Activated effector memory CD4-positive, alpha-beta T cell treated with Interleukin-2 at 50 U/mL for 16 hours (primary cell): ENCODE measurements at places on chromosomes 1 and 21.

- DNase-seq, result no peak
These were observed 165.7 kb upstream of the IRF2BP2 start for GRCh38 chr1:234775477-234776246.

DNA sequence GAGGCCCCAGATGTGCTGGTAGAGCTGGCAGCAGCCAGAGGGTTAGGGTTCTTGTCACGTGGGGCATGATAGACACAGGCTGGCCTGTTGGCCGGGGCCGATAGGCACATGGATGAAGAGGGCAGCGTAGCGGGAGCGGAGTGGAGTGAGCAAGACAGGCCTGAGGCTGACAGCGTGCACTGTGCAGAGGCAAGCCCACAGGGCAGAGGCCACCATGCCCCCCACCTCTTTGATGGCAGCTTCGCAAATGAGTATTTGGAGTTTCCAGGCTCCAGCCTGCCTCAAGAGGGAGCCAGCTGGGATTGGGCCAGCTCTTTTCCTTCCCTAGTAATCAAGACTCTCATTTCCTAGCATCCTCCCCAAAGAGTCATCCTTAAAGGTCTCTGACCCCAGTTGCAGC lies 43.5 kb downstream of the TMCC2 start:
- DNase-seq, result no peak

DNA sequence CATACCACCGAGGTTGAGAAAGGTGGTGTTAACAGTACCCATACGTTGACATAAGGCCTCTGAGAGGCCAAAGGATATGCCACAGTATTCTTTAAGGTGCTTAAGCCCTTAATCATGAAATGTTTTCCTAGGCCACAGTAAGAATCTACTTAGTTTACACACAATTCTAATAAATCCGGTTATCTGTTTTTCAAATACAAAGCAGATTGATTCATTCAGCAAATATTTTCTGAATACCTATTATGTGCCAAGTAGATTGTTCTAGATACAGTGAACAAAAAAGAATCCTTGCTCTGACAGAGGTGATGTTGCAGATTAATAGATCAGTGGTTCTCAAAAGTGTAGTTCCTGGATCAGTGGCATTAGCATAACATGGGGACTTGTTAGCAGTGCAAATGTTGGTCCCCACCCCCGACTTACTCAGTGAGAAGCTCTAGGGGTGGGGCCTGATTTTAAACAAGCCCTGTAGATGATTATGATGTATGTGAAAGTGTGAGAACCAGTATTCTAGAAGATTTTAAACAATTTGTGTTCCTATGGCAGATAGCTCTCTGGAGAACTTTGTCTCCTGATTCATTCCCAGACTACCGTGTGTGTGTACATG lies 61.6 kb downstream of the NFIA start:
- no peak for DNase-seq

- no peak for DNase-seq
These were observed 503.9 kb upstream of the USP24 start for GRCh38 chr1:55718758-55719671.

- peak; percentile 2 for DNase-seq
These were observed 93.5 kb upstream of the ACTL8 start for GRCh38 chr1:17661546-17662157.

- peak; percentile 18 for DNase-seq
These were observed 72.0 kb upstream of the KCNA3 start for GRCh38 chr1:110746644-110747259.

GRCh38 chr1:30815556-30815955 lies 58.0 kb upstream of the LAPTM5 start:
- no peak for DNase-seq

DNA sequence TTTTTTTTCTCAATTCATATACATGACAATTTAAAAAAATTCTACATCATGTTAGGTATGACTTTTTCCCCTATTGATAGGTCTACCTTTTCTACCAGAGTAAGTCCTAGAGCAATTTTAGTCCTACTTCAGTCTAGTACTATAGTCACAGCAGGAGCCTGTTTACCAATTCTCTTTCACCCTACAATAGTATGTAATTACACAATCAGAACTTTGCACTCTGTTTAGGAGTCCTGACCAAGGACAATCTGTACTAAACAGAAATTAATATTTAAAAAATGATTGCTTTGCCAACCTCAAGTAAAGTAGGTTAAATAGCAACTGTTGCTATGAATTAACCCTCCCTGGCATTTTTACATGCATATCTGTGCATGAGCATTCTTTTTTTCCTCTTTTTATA lies 810 bp upstream of the CYP4A11 start:
- no peak for DNase-seq

DNA sequence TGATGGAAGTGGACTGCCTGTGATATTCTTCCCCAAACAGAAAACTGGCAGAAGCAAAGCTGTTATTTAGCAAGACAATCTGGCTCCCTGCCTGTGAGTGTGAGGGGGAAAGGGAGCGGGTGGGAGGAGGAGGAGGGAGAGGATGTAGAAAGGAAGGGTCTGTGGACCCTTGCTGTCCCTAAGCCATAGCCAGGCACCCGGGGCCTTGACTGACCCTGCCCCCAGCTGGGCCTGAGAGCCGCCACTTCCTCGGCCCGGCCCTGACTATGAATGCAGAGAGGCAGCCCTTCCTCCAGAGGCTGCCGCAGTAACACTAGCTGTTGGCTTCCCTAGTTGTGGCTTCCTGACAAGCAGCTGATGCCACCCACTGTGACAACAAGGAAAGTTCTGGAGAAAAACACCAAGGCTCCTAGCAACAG lies 13.9 kb downstream of the PLA2G2F start:
- no peak for DNase-seq

GRCh38 chr1:184513966-184514365 lies 127.1 kb downstream of the C1orf21 start:
- DNase-seq, result no peak

DNA sequence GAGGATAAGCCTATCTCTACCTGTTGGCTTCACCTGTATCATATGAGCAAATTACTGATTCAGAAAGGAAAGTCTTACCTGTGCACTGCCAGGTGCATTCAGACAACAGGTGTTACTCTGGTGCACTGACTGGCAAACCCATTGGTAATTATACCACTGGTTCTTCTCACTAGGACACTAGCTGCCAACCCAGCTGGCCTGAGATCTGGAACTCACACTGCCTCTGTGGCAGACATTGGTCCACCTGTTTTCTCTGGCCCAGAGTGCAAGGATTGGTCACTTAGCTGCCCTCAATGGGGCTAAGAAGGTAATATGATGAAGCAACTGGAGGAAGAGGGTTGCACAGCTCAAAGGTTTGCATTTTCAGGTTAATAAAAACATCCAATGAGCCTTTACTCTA lies 140.2 kb upstream of the DNAH14 start:
- no peak for DNase-seq

- no peak for DNase-seq
These were observed 397.2 kb downstream of the DUSP10 start for GRCh38 chr1:221344693-221345092.

DNA sequence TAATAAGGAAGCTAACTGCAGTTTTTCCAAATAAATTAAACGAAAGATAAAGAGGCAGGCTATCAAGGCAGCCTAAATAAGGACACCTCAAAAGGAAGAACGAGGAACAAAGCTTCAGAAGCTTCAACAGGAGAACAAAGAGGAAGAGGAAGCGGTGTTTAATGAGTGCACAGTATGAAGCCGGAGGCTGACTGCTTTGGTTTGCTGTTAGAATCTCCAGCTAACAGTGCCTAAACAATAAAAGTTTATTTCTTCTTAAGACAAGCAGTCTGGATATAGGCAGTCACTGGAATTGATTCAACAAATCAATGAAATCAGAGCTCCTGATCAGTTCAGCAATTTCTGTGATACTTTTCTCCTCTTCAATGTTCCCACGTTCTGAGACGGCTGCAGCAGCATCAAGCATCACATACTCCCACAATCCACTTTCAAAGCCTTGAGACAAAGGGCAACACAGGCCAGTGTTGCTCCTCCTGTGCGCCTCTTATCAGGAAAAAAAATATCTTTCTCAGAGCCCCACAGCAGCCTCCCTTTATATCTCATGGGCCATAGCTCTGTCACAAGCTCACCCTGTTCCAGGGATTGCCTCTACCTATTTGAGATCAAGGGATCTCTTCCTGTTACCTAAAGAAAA lies 365.6 kb upstream of the ST6GALNAC5 start:
- DNase-seq, result no peak

- peak; percentile 64 for DNase-seq
These were observed at the start of gene RUNX1 for GRCh38 chr21:35048706-35049617. TSS of gene RUNX1 (minus strand) at chr21:35049302.

- no peak for DNase-seq
These were observed 86.4 kb downstream of the BCAR3 start for GRCh38 chr1:93595266-93595665.

DNA sequence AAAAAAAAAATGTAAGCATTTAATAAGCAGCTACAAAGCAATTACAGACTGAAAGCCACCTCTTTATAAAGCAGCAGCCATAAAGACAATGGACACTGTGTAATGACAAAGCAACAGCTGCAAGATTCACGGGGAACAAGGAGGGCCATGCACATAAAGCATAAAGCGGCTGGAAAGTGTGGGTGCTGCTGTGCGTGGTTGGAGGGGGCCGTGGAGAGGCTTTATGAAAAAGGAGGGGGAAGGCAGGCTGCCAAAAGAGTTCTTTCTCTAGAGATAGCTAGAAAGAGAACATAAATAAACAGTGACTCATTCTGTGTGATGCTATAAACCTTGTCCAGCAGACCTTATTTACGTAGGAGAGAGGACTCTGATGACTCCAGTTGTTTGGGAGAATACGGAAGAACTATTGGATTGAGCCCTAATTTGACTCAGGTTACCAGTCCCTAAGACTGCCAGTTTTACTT lies 49.3 kb downstream of the ADAMTS1 start:
- no peak for DNase-seq

GRCh38 chr1:27618341-27619082 lies 14.6 kb upstream of the AHDC1 start:
- DNase-seq, result peak; percentile 41

- DNase-seq, result no peak
These were observed 8.9 kb downstream of the PTPN14 start for GRCh38 chr1:214542275-214543199.

- no peak for DNase-seq
These were observed 23.7 kb downstream of the RNF187 start for GRCh38 chr1:228510803-228511413.

- no peak for DNase-seq
These were observed 88.2 kb upstream of the PALMD start for GRCh38 chr1:99557546-99558202.

GRCh38 chr21:44050276-44050675 lies 38.2 kb downstream of the TRAPPC10 start:
- no peak for DNase-seq

DNA sequence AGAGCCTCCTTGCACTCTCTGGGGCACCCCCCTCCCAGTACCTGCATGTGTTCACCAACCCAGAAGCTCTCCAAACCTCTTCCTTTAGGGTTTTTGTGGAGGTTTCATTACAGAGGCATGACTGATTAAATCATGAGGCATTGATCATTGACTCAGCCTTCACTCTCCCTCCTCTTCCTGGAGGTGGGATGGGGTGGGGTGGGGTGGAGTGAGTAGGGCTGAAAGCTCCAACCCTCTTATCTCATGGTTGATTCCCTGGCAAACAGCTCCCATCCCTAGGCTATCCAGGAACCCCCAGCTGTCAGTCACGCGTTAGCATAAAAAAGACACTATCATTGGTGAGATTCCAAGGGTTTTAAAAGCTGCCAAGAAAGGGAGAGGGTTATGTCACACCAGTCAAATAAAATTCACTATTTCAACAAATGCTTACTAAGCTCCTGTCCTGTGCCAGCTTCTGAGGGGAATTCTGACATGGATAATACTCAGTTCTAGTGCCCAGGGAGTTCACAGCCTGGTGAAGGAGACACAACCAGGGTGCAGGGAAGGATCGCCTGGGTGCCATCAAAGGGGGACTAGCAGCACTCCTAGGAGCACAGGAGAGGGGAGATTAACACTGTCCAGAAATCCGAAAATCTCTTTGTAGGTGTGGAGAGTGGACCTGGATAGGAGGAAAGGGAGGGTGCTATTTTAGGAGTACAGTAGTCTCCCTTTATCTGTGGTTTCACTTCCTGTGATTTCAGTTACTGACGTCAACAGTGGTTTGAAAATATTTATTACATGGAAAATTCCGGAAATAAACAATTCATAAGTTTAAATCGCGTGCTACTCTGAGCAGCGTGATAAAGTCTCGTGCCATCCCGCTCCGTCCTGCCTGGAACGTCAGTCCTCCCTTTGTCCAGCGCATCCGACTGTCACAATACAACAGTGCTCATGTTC lies 6.8 kb upstream of the IL24 start:
- no peak for DNase-seq

- DNase-seq, result peak; percentile 13
These were observed 73.8 kb upstream of the ZNF281 start for GRCh38 chr1:200483491-200484143.

- no peak for DNase-seq
These were observed 100.5 kb downstream of the PKN2 start for GRCh38 chr1:88784551-88784950.

DNA sequence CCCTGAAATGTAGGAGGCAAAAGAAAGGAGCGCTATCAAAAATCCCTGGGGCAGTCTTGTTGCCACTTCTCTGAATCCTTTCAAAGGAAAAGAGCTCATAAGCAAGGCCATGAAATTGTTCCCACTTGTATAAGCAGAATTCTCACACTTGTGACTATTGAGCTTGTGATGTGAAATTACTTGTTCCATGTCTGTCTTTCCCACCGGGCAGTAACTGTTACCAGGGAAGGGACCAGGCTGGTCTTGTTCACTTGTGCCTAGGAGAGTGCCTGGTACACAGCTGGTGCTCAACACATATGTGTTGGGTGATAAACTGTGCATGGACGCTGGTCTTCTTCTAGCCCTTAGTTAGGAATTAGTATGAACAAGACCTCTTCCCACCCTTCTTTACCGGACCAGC lies 150.6 kb downstream of the CDC7 start:
- DNase-seq, result no peak

DNA sequence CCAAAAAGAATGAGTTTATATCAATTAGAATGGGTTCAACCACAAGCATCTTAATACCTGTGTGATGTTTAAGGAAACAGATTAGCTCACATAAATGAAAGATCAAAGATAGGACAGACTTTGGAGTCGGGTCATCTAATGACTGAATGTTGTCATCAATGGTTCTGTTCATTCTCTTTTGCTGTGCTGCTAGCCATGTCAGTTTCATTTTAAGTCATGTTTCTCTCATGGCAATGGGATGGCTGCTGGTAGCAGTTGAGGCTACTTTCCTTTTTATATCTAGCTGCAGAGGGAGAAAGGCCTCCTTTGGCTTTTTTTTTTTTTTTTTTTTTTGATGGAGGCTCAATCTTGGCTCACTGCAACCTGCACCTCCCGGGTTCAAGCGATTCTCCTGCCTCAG lies 86.9 kb upstream of the SPAG17 start:
- no peak for DNase-seq

DNA sequence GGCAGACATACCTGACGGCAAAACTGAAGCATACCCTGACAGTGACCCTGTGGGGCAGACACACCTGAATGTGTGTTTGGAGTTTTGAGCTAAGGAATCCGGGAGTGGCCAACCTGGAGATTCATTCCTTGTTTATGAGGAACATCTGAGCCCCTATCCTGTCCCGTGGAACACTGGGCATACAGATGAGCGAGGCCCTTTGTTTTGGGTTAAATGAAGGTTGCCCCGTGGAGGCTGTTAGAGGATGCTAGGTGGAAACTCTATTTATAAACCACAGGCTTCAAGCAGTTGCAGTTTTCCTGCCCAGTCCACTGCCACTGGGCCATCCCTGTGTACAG lies 18.1 kb downstream of the GALNT2 start:
- no peak for DNase-seq
